ENCODE measurements at places on chromosomes 4 and X.
A peak's percentile ranks its signal among the peaks of the same experiment; 100 is the strongest.

DNA sequence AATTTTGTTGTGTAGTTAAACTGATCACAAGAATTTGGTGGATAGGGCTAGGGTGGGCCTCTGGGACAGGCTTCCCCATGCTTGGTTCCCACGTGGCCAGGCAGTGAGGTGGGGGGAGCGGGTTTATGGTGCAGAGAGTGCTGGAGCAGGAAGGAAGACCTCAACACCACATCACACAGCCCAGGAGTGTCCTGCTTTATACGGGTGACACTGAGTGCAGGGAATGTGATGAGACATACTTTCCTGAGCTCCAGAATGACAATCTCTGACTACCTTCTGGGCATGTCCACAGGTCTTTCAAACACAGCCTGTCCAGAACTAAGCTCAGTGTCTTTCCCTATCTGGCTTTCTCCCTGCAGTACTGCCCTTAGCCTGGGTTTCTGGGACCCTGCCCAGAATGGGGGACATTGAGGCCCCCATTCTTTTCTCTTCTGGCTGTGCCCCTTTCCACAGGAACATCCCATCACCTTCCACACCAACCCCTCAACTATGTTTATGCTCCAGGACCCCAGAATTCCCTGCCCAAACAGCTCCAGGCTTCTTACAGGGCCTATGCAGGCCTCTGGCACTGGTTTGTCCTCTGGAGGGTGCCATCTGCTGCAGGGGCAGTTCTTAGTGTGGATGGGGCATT is 36.5 kb upstream of the RASL11B start:
- no peak for DNase-seq

DNA sequence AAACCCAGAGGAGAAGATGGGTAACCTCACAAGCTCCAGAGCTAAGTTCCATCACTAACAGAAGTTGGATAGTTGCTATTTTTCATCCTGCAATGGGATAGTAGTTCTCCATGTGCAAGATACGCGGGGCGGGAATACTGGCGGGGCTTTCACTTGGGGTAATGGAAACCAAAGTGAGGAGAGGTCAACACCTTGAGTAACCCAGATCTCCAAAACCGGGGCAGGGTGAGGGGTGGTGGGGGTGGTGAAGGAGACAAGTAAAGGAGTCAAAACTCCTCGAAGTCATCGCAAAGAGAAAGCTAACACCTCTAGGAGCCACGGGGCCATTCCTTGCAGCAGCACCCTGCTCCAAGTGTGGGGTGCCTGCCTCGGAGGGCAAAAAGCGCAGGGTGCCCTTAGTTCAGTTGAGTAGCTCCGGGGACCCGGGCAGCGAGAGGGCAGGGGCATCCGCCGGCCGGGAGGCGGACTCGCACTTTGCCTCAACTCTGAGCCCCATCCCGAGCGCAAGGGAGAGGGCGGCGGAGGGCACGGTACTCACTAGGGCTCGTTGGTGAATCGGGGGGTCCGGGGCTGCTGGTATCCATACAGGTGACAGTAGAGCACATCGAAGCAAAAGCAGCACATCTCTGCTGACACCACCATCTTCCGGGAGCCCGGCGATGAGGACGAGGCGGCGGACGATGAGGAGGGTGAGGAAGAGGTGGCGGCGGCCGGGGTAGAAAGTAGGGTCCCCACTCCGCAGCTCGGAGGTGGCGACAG is 645 bp downstream of the AMMECR1 start:
- DNase-seq = no peak

DNA sequence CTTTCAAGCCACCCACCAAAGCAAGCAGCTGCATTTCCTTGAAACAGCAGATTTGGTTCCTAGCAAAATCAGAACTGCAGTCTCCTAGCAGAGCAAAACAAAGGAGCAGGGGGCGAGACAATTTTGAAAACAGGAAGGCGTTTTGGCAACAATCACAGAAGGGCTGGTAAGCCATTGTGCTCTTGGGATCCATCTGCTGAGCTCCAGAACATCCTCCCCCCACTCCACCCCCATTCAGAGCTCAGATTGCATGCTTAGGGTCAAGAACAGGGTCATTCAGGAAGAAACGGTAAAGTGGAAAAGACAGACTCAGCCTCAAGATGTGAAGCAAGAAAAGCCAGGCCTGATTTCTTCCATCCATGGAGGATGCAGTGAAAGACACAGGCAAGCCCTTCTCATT is 7.6 kb upstream of the PCDH19 start:
- no peak for DNase-seq

DNA sequence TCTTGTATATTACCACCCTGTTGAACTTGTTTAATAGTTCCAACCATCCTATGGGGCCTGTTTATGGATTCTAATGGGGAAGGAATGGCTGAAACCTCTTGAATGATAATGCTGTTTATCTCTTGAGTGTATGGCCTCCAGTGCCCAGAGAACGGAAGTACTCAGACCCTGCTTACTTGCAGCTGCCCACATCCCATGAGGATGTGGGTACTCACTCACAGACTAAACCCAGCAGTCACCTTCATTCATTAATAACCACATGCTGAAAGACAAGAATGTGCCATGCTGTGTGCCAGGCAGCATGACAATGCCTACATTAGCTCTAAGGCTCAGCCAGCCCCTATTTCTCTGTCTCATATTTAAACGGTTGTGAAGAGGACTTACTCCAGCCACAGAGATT is 5.9 kb upstream of the ARMCX5 start:
- no peak for DNase-seq

DNA sequence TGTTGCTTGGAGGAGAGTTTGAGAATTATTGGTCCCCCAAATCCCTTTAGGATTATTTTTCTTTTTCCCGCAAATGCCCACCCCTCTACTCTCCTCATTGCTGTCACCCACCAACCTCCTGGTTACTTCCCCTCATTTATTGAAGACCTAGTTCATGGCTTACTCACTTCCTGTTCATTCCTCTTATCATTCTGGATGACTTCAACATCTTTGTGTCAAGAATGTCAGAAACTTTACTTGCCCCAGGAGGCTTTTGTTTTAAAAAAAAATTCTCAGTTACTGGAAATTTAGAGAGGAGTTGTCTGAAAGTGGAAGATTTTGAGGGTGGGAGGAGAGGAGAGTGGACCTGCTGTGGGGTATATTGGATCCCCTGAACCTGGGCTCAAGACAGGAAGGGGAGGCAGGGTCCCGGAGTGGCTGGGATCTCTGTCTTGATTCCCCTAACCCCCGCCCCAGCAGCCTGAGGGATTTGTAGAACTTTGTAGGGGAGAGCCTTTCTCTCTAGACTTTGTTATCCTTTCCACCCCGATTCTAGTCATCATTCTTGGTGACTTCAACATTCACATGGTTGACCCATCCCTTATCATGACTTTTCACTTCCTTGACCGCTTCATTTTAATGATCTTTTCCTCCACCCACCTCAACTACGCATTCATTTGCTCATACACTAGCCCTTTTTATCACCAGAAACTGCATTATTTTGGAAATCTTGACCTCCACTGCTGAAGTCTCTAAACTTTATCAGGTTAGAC is 69.9 kb upstream of the ESX1 start:
- no peak for DNase-seq

DNA sequence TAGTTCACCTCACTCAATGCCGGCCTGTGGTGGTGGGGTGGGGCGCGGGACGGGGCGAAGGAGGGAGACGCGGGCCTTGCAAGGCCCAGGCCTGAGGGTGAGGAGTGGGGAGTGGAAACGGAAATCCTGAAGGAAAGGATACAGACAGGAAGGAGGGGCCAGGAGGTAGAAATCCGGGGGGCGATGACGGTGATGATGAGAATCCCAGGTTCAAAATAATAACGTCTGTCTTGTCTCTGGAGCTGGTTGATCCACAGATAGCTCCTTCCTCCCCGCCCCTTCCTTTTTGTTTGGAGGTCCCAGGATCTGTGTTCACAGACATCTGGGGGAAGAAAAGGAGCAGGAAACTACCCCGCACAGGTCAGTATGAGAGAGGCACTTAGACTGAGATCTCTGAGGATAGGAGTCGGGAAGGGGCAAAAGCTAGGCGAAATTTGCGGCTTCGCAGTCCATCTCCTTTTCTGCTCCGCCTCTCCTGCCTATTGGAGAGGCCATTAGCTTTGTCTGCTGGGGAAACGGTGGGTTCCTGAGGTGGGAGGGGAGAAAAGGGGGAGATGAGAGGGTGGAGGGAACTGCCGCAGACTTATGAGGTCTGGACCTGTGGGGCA is 746 bp downstream of the TCEAL7 start:
- peak; percentile 50 for DNase-seq

DNA sequence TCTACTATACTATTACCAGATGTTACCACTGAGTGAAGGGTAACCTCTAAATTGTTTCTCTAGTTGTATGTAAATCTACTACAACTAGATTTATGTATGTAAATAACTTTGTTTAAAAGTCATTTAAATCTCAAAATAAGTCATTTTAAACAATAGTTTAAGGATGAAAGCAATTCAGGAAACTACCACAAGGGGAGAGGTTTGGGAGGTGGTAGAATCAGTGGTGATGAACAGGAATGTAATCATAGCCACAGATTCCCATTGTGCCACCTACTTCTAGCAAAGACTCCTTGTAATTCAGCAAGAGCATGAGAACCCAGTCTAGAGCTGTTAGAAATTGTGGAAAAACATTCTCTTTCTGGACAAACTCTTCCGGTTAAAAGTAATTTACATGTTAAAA is 234.6 kb downstream of the SLC7A11 start:
- no peak for DNase-seq

- no peak for DNase-seq
These were observed 45.8 kb upstream of the SERTM2 start for GRCh38 chrX:111465669-111466068.

DNA sequence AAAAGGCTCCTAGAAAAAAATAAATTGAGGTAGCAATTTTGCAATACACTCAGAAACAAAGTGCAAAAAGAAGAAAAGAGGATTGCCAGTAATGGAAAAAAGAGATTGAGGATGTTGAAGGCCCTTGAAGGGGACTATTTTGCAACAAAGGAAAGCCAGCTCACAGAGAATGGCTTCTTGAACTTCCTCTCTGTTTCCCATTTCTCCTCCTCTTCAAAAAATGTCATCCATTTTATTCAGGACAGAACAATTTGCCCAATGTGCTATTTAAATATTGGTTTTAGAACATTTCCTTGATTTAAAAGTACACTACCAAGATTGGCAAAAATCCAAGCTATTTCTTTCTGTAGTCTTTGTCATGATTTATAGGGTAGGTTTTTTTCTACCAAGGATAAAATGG is 60.2 kb downstream of the GASK1B start:
- DNase-seq = no peak

DNA sequence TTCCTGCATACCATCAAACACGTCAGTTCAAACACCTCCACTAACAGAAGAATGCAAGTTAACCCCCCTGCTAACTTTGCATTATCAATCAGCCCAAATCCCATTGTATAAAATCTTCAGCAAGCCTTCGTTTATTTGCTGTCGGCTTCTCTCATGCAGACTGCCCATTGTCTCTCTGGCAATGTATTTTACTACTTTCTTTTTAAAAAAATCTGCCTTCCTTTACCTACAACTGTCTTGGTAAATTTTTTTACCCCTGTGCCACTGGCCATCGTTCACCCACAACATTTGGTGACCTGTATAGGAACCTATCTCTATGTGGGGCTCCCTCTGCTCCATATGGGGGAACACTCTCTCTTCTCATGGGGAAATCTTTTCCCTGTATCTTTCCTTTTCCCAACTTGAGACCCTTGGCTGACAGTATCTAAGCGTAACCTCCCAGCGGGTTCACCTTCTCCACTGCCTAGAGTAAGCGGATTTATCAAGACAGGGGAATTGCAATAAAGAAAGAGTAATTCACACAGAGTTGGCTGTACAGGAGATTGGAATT is 244.6 kb downstream of the CPXCR1 start:
- no peak for DNase-seq

DNA sequence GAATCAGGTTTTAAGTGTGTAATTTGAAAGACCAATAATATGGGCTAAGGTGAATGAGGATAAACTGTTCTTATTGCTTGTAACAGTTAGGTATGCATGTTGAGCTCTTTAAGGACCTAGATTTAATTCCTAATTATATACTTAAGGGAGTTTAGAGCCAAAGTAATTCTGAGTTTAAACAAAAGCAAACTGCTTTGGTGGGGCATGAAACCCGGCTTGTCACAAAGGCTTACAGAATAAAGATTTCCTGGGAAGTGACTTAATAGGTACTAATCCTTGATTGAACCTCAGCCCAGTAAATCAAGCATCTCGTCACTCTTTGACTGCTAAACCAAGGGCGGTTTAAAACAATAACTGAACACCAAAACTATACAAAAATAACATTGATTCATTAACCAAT is 1324.2 kb downstream of the RPA4 start:
- no peak for DNase-seq

- no peak for DNase-seq
These were observed 20.4 kb downstream of the FAM184B start for GRCh38 chr4:17761062-17761461.

- DNase-seq = no peak
These were observed 548 bp downstream of the TLR1 start for GRCh38 chr4:38803833-38804653.

GRCh38 chr4:1402021-1402515 is 4.2 kb downstream of the NKX1-1 start:
- no peak for DNase-seq

DNA sequence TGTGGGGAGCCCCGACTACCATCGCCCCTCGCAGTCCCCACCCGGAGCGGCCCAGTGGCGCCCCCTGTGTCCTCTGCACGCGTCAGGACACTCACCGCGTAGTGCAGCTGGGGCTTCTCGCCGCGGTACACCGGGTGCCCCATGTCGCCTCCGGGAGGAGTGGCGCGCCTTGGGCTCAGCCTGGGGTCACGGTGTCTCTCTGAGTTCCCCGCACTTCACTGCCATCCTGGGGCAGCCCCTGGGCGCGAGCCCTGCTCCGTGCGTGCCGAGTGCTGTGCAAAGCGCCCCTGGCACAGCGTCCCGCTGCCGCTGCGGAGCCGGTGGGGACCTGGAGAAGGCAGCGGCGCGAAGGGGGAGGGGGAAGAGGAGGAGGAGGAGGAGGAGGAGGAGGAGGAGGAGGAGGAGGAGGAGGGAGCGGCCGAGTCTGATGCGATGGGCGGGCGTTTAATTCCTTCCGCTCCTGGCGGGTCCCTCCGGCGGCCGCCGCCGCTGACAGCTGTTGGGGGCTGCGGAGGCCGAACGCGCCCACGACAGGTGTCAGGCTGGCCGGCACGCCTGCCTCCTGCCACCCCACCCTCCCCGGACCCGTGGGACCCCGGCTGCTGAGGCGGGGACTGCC is 134.3 kb downstream of the AMELX start:
- peak; percentile 11 for DNase-seq
